Epithelial cell of esophagus (primary cell): ENCODE measurements at places on chromosomes 2 and 18.

GRCh38 chr18:65352186-65352585 is 398.6 kb upstream of the CDH7 start:
- no peak for DNase-seq

DNA sequence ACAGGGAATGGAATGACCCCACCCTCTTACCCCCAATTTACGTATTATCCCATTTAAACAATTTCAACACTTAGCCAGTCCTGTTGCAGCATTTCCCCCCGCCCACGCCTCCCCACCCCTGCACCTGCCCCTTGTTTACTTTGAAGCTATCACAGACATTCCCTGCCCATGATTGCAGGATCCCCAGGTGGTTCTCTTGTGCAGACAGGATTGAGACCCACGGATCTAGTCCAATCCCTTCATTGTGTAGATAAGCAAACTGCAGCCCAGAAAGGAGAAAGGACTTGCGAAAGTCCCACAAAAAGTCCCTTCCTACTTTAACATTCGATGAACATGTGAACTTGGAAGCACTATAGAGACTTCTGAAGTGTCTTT is 38.9 kb downstream of the TMEM17 start:
- DNase-seq, result peak; percentile 21

DNA sequence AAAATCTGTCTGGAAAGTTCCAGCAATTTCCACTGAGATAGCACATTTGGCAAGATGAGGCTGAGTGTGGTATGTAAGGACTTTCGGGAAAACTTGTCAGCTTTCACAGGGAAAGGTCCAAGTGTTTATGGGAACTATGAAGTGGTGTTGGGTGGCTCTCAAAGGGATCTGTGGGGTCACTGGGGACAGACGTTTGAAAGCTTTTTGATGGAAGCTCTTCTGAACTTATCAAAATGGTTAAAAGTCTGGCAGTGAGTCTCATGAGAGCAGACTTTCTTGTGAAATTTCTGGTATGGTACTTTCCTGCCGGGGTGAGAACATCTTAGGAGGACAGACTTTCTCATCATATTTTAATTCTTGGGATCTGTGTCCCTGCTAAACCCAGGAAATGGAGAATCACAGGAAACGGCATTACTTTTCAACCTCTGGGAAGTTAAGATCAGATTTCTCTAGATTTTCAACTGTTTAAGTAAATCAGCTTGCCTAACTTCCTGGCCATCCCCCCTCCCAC is 546.3 kb upstream of the ZEB2 start:
- DNase-seq, result no peak

DNA sequence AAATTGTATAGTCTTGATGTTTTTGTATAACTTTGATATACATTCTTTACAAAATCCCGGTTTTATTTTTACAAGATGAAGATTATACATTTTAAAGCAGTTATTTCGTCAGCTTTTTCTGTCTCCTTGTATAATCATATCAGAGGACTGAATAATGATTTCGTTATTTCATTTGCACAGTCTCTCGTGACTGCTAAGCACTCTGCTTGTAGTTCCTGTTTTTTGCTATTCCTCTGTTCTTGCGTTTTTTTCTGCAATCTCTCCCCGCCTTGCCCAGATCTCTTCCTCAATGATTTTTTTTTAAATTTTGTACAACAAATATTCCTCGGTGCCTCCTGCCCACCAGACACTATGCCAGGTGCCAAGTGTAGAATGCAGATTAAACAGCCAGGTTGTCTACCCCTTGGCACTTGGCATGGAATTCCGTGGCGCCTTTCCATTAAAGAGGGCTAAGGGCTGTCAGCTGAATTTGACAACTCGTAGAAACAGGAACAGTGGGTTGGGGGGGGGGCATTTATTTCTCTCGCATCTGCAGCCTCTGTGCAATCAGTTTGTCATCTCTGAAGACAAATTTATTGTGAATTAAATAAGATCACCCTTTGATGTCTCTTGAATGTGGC is 69.6 kb downstream of the KLHL29 start:
- no peak for DNase-seq

- peak; percentile 20 for DNase-seq
These were observed 157.1 kb downstream of the BCL2 start for GRCh38 chr18:63162271-63163014.
